ENCODE measurements at places on chromosomes 4 and X.

- DNase-seq: no peak
These were observed 56.1 kb downstream of the SLC7A11 start for GRCh38 chr4:138185859-138186645.

DNA sequence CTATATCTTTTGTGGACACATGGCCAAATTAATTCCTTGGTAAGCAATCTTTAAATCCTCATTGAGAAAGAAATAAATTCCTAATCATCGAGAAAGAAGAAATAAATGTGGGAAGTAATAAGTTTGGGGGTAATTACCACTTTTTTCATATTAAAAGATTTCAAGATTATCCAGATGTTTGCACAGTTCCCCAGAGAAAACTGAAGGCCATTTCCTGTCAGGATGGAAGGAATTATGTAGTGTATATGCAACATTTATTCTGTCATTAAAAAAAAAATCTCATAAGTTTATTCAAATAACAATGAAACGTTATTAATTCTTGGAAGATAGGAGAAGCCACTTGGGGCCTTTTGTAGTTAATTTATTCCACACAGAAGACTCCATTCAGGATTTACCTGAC, 385.6 kb upstream of the NR3C2 start:
- DNase-seq: no peak

DNA sequence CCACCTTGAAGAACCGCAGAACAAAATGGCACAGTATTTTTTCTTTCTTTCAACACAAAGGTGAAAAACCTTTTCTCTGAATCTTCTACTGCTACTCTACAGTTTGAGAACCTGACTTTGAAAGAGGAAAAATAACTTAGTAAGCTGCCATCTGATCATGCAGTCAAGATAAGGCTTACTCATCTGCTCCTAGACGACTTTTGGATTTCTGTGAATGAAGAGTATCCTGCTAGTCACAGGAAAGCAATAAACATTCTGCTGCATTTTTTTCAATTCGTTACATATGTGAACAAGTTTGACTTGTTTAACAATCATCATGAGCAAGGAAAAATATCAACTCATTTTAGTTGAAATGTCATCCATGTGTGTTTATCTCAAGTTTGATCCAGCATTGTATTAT, 25.2 kb downstream of the TIGD2 start:
- no peak for DNase-seq

GRCh38 chr4:47715716-47716416, 122.0 kb downstream of the CORIN start:
- no peak for DNase-seq

DNA sequence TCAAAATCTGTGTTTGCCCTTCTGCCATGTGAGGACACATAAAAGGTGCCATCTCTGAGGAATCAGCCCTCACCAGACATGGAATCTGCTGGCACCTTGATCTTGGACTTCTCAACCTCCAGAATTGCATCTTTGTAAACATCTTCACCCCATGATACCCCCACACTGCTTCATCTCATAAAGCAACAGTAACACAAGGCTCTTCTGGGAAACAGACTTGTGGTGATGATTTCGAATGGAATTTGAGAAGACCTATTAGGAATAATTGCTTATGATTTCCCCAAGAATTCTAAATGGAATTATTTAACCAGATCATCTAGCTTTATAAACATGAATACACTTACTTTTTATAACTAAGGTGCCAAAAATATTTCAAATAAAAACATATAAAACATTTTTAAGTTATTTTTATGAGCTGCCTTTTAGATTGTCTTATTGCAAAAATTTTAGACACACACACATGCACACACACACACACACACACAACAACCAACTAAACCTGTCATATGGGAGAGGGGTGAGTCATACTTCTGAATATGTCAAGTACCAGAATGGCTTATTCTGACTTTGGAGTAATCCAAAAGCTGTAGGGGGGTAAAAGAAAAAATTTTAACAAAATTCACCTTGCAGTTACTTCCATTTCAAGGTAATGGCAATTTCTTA, 82.0 kb downstream of the USP46 start:
- no peak for DNase-seq

DNA sequence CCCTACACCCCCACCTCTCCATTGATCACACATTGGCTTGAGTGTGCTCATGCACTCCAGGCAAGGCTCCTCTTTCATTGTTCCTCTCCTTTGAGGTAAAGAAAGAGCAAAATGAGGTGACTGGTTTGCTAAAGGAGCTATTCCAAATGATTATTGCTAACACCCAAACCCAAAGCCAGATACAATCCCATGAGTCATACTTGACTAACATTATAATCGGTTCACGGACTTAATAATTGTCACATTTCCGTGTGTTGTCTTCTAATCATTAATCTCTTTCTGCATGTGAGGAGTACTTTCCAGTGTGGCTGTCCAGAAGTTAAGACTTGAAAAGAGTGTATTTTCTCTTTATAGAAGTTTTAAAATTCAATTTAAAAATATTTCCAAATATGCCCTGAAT, 174.3 kb upstream of the SFRP2 start:
- no peak for DNase-seq

DNA sequence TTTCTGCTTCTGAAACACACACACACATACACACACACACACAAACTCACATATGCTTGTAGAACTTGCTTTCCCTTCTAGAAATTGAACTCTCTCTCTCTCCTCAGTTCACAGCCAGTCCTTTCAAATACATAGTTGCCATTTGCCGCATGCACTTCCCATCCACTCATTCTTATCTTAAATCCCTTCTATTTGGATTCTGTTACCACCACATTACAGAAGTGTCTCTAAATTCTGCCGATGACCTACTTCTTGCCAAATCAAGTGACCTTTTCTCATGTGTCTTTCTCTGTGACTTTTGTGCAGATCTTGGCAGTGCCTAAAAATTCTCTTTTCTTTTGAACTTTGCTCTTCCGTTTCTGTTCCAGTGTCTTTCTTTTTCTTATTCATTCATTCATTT, 7.5 kb upstream of the MYOZ2 start:
- no peak for DNase-seq

- no peak for DNase-seq
These were observed 636.3 kb upstream of the HTR2C start for GRCh38 chrX:113947548-113947947.
